ENCODE measurements at places on chromosomes 4 and X. TPM values are rescaled to one million over a fixed set of nuclear protein-coding genes. Genes with fewer than 3 reads are reported as not detected.

DNA sequence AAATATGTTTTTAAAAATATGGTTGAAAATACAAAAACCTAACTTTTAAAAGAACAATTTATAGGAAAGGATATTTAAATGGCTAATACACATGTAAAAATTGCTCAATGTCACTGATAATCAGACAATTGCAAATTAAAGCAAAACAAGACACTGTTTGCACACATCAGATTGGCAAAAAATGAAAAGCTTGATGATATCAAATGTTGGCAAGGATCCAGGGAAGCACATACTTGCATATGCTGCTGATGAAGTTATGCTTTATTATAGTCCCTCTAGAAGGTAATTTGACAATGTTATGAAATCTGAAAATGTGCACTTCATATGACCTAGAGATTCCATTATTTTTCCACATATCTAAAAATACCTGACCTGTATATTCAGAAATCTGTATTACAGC lies 45.7 kb upstream of the EPGN start:
- DNase-seq = no peak

The BST1 gene
- total RNA-seq = 1.0 TPM

DNA sequence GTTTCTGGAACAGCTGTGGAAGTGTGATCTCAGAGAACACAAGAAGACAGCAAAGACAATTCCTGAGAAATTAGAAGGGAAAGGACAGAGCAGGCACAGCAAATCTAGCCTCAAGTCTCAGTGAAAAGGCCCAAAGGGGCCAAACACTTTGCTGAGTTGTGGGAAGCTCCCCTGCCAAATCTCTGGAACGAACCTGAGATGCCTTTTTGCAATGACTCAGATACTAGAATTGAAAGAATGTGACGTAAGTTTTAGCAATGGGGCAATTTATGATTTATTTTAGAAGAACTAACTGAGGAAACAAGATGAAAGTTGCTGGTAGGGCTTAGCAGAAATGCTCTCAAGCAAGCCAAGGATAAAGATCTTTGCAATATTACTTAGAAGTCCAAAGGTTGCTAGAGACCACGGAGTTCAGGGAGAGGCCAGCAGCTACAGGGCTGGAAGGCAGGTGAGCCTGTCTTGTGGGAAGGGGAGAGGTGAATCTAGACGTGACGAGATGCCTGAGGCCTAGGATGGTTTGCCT lies 92.8 kb downstream of the AMELX start:
- no peak for DNase-seq

DNA sequence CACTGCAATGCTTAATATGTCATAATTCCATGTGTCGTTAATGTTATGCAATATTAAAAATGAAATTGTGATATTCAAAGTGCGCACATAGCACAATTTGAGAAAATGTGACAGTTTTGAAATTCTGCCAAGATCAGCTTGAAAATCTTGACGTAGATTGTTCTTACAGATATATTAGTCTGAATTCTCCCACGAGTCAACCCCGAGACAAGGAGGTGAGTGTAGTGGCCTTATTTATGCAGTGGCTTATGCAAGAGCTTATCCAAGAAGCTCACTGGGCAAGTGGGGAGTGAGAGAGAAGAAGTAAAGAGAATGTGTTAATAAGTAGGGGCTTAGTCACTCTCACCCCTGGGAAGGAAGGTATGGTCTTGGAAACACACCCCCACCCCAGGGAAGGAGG lies 286.1 kb upstream of the STS start:
- DNase-seq = no peak

DNA sequence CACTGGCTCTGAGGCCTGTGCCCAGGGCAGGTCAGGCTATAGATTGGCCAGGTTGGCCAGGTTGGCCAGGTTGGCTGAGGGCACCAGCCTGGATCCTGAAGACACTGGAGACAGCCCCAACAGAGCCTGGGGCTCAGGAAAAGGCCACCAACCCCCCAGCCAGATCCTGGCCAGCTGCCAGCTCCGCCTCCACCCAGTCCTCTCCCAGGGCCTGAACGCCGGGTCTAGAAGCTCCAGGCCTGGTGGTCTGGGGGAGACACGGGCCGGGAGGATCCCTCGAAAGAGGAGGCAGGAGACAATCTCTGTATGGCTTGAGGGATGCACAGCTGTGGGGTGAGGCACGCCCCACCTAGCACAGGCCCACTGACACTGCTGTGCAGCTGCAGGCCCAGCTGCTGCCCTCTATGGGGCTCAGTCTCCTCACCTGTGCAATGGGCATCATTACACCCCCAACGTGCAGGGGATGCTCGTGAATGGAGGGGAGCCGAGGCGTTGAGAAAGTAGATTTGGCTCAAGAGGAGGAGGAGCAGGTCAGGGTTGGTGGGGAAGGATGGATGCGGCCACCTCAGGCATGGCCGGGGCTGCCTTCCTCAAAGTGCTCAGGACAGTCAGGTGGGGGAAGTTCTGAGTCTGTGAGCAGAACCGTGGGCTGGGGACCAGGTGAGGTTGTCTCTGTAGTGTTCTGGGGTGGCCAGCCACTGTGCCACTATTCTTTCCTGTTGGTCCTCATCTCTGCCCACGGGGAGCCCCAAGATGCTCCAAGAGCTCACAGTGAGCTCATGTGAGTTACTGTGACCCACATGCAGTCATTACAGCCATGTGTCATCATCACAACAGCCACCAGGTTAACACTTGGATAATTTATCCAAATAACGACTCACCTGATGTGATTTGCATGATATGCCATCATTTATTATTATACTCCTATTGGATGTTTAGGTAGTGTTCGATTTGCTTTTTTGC lies 10.8 kb upstream of the GAGE10 start:
- no peak for DNase-seq

DNA sequence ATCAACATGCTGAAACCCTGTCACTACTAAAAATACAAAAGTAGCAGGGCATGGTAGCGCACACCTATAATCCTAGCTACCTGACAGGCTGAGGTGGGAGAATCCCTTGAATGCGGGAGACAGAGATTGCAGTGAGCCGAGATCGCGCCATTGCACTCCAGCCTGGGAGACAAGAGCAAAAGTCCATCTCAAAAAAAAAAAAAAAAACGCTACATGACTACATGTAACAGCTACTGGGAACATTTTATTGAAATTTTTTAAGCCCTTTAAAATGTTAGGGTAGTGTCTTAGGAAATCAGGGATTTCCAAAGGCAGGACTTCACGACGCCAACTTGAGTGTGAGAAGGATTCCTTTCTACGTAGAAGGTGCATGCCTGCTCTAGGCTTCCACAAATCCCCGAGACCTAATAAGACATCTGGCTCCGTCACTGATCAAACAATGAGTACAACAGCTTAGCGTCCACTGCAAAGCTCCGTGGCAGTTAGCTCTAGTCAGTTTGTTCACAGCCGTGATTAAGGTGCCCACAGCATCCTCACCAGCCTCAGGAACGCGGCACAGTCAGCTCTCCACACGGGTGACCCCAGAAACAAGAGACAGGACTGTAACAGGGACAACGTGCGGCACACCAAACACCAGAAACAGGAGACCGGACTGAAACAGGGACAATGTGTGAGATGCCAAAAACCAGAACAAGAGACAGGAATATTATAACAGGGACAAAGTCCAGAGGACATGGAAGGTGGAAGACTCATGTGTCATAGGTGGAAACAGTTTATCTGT lies 33.7 kb downstream of the DHRSX start:
- DNase-seq = no peak

DNA sequence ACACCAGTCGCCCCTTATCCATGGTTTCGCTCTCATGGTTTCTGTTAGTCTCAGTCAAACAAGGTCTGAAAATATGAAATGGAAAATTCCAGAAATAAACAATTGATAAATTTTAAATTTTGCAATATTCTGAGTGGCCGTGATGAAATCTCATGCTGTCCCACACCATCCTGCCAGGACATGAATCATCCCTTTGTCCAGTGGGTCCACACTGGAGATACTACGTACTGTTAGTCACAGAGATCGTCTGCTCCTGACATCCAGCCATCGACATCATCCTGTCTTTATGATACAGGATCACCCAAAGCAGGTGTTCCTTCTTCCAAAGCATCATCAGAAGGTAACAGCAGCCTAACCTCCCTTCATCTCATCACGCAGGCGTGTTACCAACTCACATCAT lies 76.5 kb upstream of the MSX1 start:
- DNase-seq = no peak

GRCh38 chr4:73836373-73837279 lies at the start of gene CXCL6:
TSS of gene CXCL6 (plus strand) at chr4:73836678. CDS start at chr4:73836751, 73 bp downstream.
- DNase-seq = no peak

DNA sequence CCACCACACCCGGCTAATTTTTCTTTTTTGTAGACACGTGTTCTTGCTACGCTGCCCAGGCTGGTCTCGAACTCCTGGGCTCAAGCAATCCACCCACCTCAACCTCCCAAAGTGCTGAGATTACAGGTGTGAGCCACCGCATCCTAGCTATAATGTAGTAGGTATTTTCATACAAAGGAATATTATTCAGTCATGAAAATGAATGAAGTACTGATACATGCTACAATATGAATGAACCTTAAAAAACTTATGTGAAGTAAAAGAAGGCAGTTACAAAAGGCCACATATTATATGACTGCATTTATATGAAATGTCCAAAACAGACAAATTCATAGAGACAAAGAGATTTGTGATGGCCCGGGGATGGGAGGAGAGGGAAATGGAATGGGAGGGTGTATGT lies 4.7 kb upstream of the GATA1 start:
- no peak for DNase-seq

DNA sequence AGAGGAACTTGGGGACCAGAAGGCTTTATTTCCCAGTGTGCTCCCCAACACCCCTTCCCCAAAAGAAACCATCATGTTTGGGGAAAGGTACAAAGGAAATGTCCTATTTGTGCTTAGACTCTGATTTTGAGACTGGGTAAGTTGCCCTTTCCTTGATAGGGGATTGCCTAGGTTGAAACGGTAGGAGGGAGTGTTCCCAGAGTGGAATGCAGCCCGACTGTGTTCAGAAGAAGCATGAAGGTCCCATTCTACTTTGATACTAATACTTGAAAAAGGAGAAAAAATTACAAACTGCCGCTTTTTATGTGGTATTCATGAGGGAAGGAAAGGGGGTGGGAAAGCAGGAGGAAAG lies 32.4 kb upstream of the TMEM131L start:
- no peak for DNase-seq

The TRIM2 gene
- 43.7 TPM for total RNA-seq

The ESX1 gene
- total RNA-seq = not detected

GRCh38 chr4:146178126-146178525 lies 2.6 kb downstream of the LSM6 start:
- no peak for DNase-seq

The FSTL5 gene
- total RNA-seq = not detected

The ARHGAP4 gene
- total RNA-seq = 8.1 TPM

The POF1B gene
- not detected for total RNA-seq

The SGMS2 gene
- total RNA-seq = 9.3 TPM

- no peak for DNase-seq
Observed at GRCh38 chr4:177315767-177316464, 6.2 kb downstream of the NEIL3 start.

The ELOVL6 gene
- 23.8 TPM for total RNA-seq

The C4orf54 gene
- not detected for total RNA-seq

DNA sequence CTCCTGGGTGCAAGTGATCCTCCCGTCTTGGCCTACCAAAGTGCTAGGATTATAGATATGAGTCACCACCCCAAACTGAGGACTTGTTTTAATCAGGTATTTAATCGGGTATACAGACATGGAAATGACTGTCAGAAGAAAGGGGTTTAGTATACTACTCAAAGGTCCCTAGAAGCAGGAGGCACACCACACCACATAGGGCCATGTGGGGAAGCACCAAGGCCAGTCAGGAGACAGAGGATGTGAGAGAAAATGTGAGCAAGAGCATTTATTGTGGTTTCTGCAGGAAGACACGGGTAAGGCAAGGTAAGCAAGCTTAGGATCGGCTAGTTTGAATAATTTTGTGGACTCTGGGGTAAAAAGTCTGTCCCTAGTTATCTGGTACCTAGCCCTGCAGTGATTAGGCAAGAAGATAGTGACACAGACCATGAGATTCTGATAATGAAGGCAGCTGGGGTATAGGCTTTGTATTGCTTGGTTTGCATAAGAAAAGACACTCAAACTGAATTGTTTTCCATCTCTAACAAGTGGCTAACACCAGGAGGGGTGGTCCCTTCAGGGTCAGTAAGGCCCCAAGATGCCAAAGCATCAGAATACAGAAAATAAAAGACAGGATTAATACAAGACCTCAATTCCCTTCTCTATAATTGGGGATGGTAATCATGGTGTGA lies 408.8 kb upstream of the F9 start:
- no peak for DNase-seq

DNA sequence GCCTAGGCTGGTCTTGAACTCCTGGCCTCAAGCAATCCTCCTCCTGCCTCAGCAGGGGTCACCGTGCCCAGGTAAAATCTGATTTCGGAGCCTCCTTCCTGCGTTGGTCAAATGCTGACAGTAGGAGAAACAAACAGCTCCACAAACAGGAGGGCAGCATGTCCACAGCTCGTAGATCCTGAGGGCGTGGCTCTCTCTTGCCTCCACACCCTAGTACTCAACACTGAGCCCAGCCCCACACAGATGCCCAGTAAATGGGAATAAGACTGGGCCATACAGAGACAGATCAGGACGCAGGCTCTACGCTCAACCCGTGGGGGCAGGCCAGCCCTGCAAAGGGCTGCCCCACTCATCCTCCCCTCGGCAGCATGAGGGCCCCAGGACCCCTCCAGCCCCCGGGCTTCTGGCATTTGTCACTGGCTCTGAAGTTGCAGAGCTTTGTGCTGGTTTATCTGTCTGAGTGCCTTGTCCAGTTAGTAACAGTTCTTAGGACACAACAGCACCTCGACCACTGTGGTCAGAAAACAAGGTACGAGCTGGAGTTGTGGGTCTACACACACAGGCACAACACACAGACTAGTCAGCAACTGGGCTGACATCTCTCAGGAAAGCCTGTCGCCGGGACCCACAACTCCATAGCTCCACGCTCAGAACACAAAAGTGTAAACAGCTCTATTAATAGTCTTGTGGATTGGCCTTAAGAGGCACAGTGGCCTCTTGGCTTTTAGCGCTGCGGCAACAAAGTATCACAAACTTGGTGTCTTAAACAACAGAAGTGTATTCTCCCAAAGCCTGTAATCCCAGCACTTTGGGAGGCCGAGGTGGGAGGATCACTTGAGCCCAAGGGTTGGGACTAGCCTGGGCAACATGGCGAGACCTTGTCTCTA lies 5.2 kb downstream of the TNIP2 start:
- DNase-seq = no peak

The FAM9B gene
- not detected for total RNA-seq

DNA sequence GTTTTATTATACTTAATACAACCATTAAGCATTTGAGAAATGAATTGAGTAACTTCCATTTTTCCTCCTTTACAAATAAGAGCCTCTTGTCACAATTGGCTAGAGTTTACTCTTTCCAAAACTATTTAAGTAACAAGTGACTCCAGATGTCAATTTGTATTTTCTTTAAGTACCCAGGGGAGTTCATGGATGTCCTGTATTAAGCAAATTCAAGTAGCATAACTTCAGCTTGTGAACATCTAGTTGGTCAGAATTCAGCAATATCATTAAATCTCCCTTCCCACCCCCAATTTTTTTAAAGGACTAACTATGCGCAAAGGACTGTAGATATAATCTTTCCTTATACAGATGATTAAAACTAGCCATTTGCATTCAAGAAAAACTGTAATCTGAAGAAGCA lies 1.4 kb upstream of the ADGRL3 start:
- no peak for DNase-seq

GRCh38 chr4:139028191-139028661 lies 12.6 kb downstream of the NOCT start:
- DNase-seq = no peak

Data from Caki2 (cell line).